ENCODE measurements at places on chromosomes 7 and 10. TPM values are rescaled to one million over a fixed set of nuclear protein-coding genes. Genes with fewer than 3 reads are reported as not detected.

Gene CCDC136
- 4.1 TPM for total RNA-seq

Gene TES
- 106 TPM for total RNA-seq

Gene STRIP2
- total RNA-seq, result 1.3 TPM

- no peak for DNase-seq
Measured at GRCh38 chr10:122649903-122650302, 49.7 kb downstream of the C10orf120 start.

DNA sequence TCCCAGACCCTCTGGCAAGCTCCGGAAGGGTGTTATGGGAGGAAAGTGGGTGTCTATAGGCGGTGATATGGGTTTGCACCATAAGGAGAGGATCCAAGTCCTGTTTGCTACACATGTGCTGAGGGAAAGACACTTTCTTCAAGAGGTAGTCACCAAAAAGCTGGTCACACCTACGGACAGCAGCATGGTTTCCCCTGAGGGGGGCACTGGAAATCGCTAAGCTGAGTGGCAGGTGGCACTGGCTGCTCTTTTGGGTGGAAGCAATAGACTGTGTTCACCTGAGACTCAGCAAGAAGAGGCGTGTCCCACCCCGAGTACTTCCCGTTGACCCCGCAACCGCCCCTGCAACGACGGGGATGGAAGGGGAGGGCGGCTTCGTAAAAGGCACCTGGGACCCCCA lies 1.8 kb upstream of the FOXI2 start:
- no peak for DNase-seq

GRCh38 chr10:3763035-3763456 lies 22.0 kb downstream of the KLF6 start:
- DNase-seq, result no peak

DNA sequence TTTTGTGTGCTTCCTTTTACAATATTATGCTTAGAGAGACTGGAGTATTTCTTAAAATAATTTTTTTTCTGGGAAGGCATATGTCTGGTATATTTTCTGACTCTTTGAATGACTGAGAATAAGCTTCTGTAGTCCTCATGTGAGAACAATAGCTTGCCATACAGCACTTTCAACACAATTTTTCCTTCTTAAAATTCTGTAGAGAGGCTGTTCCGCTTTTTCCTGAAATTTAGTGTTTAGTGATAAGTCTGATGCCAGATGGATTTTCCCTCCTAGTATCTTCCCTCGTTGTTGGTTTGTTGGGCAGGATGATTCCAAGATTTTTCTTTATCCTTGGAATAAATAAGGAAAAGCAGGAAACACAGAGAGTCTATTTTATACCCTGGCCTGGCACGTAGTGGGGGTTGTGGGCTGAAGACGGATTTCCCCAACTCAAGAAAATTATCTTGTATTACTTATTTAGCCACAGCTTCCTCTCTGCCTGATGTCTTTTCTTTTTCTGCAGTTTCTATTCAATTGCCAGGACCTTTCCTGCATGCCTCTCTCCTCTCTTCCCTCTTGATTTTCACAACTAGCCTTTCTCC lies 111.2 kb downstream of the AOAH start:
- DNase-seq, result no peak

All from mucosa of descending colon (tissue), 3 donors.